ENCODE measurements at places on chromosomes 4 and X.

- no peak for DNase-seq
Observed at GRCh38 chrX:11887175-11887574, 129.1 kb downstream of the MSL3 start.

DNA sequence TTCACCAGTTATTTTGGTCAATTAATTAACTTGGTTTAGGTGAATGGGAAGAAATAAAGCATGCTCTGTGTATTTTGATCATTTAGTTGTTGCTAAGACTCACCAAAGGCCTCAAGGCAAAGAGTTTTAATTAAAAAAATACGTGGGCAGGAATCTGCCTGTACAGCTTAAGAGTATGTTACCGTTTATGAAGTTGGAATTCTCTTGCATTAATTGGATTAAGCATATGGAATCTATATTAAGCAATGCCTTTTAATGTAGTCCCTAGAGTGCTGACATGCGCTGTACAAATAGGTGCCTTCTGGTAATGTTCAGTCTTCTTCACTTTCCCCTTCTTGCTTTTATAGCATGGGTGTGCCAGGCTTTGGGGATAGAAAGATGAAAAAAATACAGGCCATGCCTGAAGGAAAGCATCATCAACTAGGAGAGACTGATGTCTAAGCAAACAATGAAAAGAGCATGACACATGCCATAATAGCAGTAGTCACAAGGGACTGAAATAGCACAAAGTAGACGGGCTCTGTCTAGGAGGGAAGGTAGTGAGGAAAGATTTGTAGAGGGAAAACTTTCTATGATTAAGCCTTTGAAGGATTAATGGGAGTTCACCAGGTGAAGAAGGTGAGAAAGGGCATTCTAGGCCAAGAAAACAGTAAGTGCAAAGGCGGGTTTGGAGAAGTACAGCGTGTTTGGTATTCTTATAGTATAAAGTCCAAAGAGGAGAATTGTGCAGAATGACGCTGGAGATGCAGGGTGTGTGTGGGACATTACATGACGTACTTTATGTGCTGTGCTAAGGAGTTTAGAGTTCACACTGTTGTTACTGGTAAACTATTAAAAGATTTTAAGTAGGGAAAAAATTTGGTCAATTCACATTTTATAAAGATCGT, 226.1 kb upstream of the ANXA3 start:
- DNase-seq: no peak

DNA sequence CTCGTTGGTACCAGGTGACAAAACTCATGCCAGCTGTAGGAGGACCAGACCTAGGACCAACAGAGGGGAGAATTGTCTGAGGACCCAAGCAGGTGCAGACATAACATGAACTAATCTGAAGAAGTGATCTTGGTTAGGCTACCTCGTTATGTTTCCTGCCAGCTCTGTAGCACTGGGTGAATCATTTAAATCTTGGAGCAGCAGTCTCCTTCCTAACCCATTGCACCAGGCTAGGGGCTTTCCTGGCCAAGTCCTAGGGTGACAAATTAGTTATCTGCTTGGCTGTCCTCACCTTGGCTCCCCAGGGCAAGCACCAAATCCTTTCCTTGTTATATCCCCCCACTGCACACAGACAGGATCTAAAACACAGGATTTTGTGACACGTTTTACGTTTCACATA, 87.8 kb downstream of the WWC2 start:
- DNase-seq: no peak

DNA sequence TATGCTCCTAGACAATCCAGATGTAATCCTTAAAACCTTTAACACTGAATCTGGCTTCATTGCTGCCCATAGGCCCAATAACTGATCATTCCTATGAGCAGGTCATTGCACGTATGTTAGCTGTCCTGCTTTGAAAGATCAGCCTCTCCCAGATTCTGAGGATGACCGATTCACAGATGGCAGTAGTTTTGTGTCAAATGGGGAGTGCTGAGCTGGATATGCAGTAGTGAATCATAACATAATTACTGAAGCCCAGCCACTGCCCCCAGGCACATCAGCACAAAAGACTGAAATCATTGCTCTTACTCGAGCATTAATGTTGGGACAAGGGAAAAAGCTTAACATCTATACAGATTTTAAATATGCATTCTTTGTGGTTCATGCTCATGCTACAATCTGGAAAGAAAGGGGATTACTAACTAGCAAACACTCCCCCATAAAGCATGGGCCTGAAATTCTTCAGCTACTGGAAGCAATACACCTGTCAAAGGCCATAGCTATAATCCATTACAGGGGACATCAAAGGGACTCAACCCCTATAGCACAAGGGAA, 16.4 kb upstream of the ZNF280C start:
- no peak for DNase-seq

- DNase-seq: peak; percentile 43
Observed at GRCh38 chr4:26131711-26132110, 189.1 kb upstream of the RBPJ start.

- no peak for DNase-seq
Observed at GRCh38 chr4:148004228-148004857, 272.5 kb downstream of the ARHGAP10 start.

GRCh38 chrX:23854945-23855344, 52.8 kb downstream of the APOO start:
- DNase-seq: no peak

DNA sequence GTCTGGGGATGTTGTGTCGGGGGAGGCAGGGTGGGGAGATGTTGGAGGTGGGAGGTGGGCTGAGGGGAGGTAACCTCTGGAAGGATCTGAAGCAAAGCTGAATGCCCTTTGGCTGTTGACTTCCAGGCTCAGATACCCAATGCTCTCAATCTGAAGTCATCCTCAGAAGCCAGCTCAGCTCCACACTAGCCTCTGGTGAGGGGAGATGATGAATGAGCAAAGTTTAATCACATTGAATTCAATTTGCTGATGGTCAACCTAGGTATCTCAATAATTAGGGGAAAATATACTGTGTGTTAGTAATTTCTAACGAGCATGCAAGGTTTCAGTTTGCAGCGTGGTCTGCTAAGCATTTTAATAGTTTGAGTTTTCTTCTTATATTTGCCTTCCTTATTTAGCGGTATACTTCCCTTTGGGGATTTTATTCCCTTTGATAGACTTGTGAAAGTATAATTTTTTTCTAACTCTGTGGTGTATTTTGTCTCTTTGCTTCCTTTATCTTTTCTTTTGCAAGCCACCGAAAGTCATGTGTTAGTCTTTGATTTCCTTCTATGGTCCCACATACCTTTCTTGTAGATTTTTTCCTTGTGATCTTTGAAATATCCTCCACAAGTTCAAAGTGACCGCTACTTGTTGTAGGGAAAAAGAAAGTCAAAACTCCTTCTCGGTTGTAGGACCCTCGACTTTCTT, 146.3 kb upstream of the LEF1 start:
- no peak for DNase-seq

- DNase-seq: no peak
Observed at GRCh38 chrX:1106478-1107210, 105.8 kb downstream of the CRLF2 start.

- peak; percentile 55 for DNase-seq
Observed at GRCh38 chr4:184288451-184289178, 70.9 kb upstream of the ENPP6 start.

DNA sequence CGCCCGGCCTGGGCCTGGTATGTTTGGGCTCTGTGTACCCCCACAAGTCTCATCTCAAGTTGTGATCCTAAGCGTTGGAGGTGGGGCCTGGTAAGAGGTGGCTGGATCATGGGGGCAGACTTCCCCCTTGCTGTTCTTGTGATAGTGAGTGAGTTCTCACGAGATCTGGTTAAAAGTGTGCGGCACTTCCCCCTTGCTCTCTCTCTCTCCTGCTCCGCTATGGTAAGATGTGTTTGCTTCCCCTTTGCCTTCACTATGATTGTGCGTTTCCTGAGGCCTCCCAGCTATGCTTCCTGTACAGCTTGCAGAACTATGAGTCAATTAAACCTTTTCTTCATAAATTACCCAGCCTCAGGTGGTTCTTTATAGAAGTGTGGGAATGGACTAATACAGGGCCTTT, 53.0 kb downstream of the CHST7 start:
- peak; percentile 26 for DNase-seq

DNA sequence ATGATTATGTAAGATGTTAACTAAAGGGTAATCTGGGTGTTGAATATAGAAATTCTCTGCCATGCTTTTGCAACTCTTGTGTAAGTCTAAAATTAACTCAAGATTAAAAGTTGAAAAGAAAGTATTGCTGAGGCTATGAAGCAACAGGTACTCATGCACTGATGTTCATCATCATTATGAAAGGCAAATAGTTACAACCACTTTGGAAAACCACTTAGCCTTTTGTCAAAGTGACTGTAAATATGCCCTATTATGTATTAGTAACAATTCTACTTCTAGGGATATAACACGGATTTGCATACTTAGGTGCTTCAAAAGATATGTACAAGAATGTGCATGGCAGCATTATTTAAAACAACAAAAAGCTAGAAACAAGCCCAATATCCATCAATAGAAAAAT, 227.8 kb upstream of the CXXC4 start:
- DNase-seq: no peak

DNA sequence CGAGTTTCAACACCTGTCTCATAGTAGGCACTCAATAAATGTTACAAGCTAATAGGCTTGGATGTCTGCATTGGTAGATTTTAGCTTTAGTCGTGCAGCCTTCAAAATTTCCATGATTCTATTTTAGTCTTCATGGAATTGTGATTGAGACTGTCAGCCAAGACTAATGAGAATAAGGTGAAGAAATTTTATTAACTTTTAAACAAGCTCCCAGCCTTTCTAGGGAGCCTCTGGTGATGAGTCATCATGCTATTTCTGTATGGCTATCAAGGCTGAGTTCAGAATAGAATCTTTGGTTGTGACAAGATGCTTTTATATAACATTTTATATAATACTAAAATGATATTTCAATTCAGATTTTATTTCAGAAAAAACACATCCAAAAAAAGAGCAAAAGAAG, 685.8 kb downstream of the GABRG1 start:
- no peak for DNase-seq

GRCh38 chr4:8691151-8691775, 98.7 kb downstream of the CPZ start:
- no peak for DNase-seq

- DNase-seq: no peak
Observed at GRCh38 chr4:138602664-138603063, 360.5 kb upstream of the SLC7A11 start.

DNA sequence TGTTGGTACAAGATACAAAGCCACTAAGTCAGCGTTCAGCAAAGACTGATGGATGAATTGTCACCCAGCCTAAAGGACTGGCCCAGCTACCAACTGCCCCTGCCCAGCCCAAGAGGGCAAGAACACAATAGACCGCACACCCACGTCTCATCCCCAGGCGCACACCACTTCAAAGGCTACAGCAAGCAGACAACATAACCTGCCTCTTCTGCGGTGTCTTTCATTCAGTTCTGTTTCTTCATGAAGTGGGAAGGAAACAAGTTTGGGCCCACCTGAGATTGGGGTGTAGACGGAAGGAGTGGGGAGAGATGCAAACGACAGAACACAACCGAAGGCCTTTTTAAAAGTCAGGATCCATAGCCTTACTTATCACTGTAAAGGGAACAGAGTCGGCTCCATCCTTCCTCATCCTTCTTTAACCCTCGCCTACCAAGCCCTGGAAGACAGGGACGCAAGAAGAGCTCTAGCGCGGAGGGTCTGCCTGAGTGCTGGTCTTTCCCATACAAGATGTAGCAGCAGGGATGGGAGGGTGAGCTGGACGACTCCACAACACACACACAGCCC, 691 bp downstream of the SCARB2 start:
- DNase-seq: peak; percentile 42

- no peak for DNase-seq
Observed at GRCh38 chr4:161197912-161198311, 965.9 kb downstream of the FSTL5 start.

GRCh38 chr4:144288011-144288903, 147.7 kb upstream of the GYPA start:
- DNase-seq: no peak

GRCh38 chr4:20832826-20833225, 132.6 kb downstream of the PACRGL start:
- no peak for DNase-seq

GRCh38 chrX:119605464-119606279, 552 bp downstream of the NKRF start:
- DNase-seq: peak; percentile 46

- no peak for DNase-seq
Observed at GRCh38 chr4:86054286-86055032, 305.4 kb downstream of the MAPK10 start.

GRCh38 chr4:156924774-156925315, 46.8 kb downstream of the PDGFC start:
- DNase-seq: no peak

DNA sequence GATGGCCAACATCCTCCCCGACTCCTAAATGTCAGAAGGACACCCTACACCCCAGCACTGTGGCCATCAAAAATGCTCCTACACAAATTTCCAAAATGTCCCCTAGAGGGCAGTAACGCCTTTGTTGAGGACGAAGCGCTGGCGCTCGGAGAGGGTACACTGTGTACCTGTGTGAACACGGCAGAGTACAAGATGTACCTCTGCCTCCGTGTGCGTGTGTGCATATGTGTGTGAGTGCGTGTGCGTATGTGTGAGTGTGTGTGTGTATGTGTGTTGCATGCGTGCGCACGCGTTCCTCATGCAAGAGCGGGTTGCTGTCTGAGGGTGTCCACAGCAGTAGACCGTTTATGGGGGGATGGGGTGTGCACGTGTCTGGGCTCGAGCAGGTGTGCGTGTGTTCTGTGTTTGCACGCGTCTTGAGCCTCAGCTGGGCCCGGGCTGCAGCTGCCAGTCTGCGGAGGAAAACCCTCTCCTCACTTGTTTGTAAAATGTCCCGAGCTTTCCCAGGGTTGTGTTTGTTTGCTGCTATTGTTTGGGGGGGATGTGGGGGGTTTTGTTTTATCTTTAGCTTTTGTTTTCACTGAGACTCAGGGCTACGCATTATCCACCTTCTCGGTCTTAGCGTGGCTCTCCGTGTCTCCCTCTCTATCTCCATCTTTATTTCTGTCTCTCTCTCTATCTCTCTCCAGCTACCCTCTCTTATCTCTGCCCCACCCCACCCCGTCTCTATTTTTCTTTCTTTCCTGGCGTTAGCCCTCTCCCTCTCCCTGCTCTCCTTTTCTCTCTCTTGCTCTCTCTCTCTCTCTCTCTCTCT, 10.4 kb upstream of the TSPYL2 start:
- DNase-seq: peak; percentile 60

GRCh38 chrX:40040686-40041461, 56.9 kb downstream of the BCOR start:
- no peak for DNase-seq

DNA sequence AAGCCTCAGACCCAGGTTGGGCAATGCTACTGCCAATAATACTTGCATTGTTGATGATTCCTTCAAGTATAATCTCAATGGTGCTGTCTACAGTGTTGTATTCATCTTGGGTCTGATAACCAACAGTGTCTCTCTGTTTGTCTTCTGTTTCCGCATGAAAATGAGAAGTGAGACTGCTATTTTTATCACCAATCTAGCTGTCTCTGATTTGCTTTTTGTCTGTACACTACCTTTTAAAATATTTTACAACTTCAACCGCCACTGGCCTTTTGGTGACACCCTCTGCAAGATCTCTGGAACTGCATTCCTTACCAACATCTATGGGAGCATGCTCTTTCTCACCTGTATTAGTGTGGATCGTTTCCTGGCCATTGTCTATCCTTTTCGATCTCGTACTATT, 7.4 kb downstream of the LPAR4 start:
- no peak for DNase-seq

Data from activated naive CD4-positive, alpha-beta T cell treated with Interleukin-2 at 50 U/mL for 16 hours (primary cell).